ENCODE measurements at places on chromosomes 7 and 10. TPM values are rescaled to one million over a fixed set of nuclear protein-coding genes. Genes with fewer than 3 reads are reported as not detected.

The AKR1C8 gene
- total RNA-seq, result 0.21 TPM

The ENTPD1 gene
- total RNA-seq, result 0.17 TPM

The CALHM3 gene
- total RNA-seq, result not detected

- DNase-seq, result no peak
These were observed 11.9 kb upstream of the DMTF1 start for GRCh38 chr7:87140271-87140748.

GRCh38 chr10:112790030-112790429 lies 160.0 kb upstream of the TCF7L2 start:
- DNase-seq, result no peak

- DNase-seq, result no peak
These were observed 13.9 kb upstream of the SH2D4B start for GRCh38 chr10:80523773-80524172.

DNA sequence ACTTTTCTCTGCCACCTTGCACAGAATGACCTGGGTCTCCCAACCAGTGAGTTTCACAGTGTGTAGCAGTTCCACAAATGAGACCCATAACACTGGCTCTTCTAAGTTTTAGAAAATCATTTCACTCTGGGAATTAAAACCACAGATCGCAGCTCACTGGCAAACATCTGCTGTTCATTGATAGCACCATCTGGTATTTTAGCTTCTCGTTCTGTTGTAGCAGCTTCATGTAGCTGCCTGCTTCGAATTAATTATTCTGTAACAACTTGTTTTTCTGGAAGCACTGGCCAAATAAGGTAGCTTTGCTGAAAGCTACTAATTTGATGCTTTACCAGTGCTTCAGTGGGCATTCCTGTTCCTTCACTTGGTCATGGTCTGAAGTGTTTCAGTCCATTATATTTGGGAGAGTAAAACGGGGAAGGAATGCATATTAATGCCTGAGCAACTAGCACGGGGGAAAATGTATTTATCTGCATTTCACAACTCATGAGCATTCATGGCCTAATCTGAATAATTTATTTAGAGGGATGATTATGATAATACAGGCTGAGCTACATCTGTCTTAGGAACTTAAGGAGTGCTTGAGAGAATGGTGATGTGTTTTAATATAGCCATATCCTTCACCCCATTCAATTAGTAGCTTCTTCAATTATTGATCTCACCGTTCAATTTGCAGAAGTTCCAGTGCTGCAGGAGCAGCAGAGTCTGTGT lies 447.4 kb downstream of the XPNPEP1 start:
- no peak for DNase-seq

DNA sequence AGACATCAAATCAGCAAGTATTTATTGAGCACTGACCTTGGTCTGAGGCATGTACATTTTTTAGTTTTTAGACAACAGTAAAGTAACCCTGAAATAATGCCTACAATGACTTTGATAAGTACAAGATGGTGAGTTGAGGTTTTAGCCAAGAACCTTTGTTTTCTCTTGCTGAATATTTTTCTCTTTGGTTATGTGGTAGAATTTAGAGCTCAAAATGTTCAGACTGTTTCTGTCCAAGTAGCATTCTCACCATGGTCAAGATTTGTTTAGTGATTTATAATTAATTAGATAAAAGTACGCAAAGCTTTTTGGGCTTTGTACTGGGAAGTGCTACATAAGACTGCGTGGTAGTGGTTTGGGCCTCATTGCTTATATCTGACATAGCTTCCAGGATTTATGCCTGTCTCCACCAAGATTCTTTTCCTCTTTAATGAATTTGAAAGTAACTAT lies 102.4 kb downstream of the KAT6B start:
- no peak for DNase-seq

GRCh38 chr7:65967361-65968155 lies 14.5 kb downstream of the GUSB start:
- DNase-seq, result no peak

DNA sequence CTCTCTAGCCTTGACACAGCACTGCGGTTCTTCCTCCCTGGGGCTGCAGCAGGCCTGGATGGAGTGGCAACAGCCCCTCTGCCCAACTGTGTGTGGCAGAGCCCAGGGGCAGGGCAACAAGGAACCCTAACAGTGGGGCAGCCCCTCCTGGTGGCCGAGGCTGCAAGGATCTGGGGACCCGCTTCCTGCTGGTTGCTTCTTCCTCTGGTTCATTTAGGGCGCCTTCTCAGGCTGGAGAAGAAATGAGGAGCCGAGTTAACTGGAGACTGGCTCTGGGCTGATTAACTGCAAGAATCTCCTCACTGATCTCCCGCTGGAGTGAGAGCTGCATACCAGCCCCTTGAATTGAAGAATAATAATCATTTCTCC lies 80.1 kb upstream of the EMX2 start:
- no peak for DNase-seq

DNA sequence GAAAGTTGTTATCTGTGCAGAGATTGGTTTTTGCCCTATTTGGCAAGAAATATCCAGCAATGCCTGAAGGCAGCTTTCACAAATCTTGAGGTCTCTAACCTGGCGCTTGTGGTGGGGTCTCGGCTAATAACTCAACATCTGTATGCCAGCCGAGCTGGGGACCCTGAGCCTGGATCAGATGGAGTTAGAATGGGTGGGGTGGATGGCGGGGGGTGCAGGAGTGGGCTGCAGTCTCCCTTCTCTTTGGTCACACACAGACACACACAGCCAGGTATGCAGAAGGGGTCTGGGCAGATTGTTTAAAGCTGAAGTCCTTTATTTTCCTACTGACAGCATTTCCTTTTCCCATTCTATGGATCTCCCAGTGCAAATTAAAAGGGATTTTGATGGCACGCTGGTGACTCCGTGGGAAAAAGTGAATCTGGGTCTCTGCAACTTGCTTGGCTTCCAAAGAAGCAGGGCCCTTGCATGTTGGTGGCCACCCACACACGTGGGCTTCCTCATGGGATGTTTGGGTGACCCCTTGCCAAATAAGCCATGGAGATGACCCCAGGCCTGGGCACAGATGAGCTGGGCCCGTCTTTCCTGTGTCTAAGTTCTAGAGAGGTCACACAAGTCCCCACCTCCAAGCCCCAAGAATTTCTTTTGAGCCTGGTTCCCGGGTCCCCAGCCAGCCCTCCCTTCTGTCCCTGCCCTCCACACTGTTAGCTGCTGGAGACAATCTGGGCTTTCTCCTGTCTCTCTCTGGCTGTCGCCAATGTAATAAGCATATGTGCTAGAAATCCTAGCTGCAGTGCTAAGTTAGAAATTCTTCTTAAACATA lies 39.9 kb upstream of the EMX2 start:
- DNase-seq, result no peak

DNA sequence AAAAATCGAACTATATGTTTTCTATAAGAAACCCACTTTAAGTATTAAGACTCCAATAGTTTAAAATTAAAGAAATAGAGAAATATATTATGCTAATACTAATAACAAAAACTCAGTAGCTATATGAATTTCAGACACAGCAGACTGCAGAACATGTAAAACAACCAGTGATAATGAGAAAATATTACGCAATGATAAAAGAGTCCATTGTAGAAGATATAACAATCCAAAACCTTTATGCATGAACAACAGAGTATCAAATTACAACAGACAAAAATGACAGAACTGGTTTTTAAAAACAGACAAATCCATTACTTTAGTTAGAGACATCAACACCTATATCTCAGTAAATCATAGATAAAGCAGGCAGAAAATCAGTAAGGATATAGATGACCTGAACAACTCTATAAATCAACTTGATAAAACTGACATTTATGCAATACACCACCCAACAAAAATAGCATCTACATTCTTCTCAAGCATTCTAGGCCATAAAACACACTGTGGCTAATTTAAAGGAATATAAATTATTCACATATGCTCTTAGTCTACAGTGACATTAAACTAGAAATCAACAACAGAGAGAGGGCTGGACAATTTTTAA lies 669.5 kb upstream of the GHITM start:
- no peak for DNase-seq

DNA sequence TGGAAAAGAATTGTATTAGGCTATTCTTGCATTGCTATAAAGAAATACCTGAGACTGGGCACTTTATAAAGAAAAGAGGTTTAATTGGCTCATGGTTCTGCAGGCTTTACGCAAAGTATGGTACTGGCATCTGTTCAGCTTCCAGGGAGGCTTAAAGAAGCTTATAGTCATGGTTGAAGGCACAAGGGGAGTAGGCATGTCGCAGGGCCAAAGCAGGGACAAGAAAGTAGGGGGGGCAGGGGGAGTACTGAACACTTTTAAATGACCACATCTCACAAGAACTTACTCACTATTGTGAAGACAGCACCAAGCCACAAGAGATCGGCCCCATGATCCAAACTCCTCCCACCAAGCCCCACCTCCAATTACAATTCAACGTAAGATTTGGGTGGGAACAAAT lies 152.5 kb upstream of the PHF14 start:
- no peak for DNase-seq

GRCh38 chr10:88896994-88897853 lies 17.2 kb downstream of the STAMBPL1 start:
- no peak for DNase-seq

DNA sequence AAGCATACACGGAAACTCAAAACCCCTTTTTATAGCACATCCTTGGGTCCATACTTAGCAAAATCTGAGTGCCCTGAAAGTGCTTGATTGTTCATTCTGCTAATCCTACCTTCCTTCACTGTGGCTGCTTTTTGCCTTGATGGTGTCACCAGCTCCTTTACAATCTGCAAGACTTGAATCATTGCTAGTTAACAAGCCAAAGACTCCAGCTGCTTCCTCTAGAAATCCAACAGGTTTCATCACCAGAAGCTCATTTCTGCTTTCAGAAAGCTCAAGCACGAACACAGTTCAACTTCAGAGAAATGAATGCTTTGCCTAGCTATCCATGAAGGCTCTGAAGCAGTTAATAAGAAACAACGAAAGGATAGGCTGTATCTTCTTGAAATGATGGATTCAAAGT lies 38.0 kb downstream of the USP6NL start:
- DNase-seq, result no peak

DNA sequence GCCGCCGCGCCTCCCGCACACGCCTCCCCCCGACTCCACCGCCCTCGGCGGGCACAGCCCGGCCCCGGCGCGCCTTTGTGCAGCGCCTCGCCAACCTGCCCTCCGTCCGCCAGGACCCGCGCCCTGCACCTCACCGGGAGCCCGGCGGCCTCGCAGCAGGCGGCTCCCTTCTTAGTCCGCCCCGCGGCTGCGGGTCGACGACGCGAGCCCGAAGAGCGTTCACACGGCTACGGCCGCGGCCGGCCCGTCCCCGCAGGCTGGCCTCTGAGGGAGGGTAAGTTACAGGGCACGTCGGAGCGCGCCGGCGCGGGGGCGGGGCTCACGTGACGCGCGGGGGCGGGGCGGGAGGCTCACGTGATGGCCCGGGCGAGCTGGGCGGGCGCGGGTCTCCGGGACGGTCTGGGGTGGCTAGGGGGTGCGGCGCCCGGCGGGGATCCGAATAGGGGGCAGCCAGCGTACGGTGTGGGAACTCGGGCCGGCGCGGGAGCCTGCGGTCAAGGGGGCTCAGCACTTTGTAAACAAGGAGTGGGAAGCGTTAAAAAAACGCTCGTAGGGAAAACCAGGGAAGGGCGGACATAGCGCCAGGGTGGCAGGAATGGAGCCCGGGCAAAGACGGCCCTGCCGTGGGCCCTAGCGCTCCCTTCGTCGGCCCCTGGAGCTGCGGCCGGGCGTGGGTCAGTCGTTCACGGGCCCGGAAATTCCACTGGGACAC lies at the start of gene ARHGAP12:
TSS of gene ARHGAP12 (minus strand) at position 283 of the 712 bp plus-strand sequence. CDS start 19,976 bp downstream, outside the sequence.
- DNase-seq, result peak; percentile 37

DNA sequence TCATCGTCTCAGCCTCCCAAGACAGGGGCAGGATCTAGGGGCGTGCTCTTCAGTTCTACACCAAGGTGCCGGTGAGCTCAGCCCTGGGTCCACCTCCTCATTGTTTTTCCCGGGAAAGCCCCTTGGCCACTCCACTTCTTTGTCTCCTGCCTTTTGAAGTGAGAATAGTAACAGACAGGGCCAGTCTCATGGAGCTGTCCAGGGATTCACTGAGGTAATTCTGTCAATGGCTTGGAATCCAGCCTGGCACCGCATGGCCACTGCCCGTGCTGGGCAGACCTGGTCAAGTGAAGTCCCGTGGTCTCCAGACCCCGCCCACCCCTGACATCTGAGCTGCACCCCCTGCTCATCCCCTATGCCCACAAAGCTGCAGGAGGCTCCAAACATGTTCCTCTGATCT lies 138.9 kb downstream of the TNS3 start:
- no peak for DNase-seq

DNA sequence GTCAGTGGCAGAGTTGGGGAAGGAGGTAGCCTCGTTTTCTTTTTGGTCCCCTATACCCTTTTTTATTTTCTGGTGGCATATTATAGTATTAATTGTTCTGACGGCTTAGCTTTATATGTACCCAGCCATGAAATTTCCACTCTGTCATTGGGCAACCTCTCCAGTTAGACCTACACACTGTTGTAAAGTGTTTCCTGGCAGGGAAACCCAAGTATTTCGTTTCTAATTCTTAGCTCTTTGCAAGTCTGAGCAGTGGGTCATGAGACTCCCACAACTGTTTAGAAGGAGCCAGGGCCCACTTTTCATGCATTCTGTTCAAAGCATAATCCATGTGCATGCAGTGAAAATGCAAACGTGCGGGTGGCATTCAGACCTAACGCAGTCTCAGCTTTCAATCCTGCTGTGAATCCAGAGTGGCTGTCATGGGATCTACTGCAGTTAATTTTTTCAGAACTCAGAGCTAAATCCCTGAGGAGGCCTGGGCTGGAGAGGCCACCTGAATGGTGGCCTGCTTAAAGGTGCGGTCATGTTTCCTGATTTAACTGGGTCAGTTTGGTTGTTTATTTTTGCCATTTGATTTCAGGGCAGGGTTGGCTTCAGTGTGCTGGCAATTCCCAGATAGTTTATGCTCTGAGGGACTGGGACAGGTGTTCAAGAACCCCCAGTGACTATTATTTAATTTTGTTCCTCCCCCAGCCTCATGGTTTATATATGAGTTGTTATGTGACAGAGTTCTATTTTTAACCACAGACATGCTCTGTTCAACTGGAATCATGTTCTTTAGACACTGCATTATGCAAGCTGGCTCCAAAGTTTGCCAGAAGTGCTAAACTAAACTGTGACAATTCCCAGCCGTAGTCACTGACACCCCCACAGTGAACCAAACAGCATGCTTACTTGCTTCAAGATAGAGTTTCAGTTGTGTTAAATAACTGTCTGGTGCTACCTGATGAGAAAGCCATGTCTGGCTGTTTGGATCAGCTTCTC lies 27.4 kb upstream of the SYPL1 start:
- no peak for DNase-seq

DNA sequence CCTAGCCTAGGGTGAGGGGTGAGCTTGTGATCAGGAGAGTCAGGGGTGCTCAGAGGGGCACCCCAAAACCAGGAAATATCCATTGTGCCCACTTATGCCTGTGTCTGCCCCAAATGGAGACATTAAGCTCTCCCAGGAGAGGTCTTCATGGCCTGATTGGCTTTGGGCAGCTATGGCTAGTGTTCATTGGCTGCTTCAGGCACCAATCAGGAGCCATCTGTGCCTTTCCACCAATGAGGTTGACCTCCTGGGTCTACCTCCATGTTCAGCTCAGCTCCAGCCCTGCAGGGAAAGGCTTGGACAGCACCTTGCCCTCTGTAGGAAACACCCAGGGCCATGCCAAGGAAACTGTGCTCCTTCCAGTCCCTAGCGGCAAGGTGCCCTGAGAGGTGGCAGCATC lies 23.9 kb upstream of the HSPB1 start:
- no peak for DNase-seq
